Fibroblast of lung (primary cell): ENCODE measurements at places on chromosomes 2 and 18. TPM values are rescaled to one million over a fixed set of nuclear protein-coding genes. Genes with fewer than 3 reads are reported as not detected.
A peak's percentile ranks its signal among the peaks of the same experiment; 100 is the strongest.

The C2orf78 gene
- not detected in 2 replicates for polyA plus RNA-seq

The SAG gene
- polyA plus RNA-seq = not detected in 2 replicates

The NDUFAF7 gene
- polyA plus RNA-seq = 12.8 and 16.8 TPM in 2 replicates

The CXCR1 gene
- polyA plus RNA-seq = not detected in 2 replicates

The PDE1A gene
- 4.0 and 5.4 TPM in 2 replicates for polyA plus RNA-seq

The MAP2 gene
- 13.7 and 60.1 TPM in 2 replicates for polyA plus RNA-seq

The SATB2 gene
- polyA plus RNA-seq = 3.8 and 7.2 TPM in 2 replicates

DNA sequence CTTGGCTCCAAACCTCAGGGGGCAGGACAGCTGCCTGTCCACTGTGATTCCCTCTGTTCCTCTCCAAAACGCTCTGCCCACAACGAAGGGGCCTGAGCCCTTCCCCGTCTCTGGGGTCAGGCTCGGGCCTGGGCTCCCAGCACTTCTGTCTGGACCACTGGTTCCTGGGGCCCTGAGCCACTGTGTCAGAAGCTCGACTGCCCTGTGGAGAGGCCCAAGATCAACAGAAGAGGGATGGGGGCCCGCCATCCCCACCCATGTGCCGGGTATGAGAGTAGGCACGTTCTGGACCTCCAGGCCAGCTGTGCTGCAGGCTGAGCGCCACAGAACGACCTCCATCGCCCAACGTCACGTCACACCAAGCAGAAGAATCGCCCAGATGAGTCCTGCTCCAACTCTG, 119.9 kb upstream of the HS6ST1 start:
- no peak for DNase-seq

DNA sequence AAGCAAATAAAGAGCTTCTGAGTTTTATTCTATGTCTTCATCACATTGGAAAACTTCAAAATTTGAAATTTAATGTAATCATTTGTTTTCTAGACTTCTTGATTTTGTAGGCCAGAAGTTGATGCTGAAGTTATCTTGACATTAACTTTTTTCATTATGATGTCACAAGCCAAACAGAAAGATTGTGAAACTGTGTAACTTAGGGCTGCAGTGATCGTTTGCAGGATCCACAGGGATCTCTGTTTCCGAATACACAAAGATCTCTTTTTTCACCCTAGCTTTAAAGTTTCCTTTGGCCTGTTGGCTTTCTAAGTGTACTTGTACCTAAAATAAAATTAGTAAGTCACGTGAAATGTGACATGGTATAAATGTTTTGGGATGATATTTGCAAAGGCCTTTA, 594.9 kb upstream of the CDH2 start:
- no peak for DNase-seq

GRCh38 chr2:229861431-229861830, 60.4 kb downstream of the TRIP12 start:
- DNase-seq = no peak

DNA sequence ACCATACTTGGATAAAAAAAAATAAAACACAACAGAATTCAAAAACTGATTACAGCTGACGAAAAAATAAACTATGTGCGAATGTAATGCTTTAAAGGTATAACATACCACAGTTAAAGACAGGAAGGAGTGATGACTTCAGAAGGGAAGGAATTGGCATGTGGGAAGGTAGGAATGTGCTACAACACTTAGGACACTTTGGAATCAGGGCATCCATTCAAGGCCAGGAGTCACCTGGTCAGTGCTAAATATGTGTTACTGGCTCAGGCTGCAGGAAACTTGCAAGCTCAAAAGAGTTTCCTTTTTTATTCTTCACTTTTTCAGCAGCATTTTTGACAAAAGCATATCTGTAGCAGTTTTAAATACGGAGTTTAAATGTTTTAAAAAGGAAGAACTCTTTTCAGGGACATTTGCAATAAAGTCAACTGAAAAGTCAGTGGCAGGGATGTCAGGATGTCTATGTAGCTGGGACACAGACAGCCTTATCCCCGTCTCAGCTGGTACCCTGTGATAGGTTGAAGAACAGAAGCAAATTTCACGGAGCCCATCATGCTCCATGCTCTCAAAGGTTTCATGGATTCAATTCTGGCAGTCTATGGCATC, 138.0 kb upstream of the KLHL14 start:
- DNase-seq = peak; percentile 81
